PC-3 (cell line): ENCODE measurements at places on chromosomes 6 and 20.

- no peak for DNase-seq
These were observed 6.0 kb downstream of the STMND1 start for GRCh38 chr6:17107863-17108262.

DNA sequence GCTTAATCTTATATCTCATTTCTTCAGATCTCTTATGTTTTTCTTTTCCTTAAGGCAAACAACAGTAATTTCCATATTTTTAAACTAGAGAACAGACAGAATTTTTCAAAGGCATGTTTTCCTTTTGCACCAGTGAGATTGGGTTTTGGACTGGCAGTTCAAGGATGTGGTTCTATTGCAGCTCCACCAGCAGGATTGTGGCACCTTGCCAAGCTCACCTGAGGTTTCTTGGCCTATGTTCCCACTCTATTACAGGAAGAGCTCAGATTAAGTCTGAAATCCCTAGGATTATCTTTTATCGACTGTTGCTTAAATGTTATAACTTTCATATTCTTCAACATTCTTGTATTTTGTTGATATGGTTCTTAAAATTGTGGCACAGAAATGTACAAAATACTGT is 218.9 kb downstream of the PLCB4 start:
- DNase-seq = peak; percentile 14

GRCh38 chr20:43938017-43938655 is 23.5 kb downstream of the TOX2 start:
- no peak for DNase-seq

DNA sequence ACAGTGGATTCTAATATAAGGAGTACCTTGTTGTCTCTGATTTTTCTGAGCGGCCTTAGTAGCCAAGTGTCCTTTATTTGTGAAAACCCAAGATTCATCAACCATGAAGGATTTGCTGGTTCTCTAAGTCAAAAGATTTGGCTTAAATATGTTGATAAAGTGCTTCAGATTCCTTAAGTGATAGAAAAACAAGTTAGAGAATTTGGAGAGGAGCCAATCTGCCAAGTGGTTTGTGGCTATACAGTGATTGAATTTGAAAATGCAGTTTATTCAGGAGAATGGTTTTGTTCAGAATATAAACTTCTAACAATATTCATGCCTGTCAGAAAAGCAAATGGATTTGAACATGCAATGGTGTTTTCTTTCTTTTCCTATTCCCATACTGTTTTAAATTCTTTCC is 54.8 kb downstream of the CAP2 start:
- DNase-seq = no peak

GRCh38 chr20:53287357-53288042 is 306.1 kb downstream of the ZNF217 start:
- DNase-seq = no peak

DNA sequence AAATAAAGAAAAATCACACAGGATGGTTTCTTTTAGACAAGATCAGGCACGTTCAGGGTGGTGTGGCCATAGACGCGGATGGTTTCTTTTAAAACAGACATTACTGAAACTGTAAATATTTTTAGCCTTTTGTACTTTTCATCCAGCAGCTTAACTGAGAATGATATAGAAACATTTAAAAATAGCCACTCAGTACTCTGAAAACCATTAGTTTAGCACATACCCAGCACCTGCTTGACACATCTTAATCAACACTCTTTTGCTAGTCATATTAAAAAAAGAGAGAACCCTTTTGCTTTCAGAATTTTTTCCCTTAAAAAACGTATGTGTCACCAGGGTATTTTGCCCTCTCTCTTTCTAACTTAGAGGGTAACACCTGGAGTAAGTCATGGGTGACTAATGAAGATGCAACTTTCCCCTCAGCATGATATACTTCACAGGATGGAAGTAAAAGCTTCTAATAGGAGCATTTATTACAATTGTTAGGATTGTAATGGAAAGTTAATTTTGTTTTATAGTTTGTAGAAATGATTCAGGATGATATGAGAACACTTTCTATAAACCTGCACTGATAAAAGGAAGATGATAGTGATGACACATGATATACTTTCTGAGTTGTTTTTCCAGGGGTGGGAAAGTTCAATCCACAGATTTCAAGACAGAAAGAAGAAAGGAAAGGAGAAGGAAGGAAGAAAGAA is 45.2 kb downstream of the BACH2 start:
- DNase-seq = no peak

GRCh38 chr6:2562721-2563451 is 187.8 kb downstream of the MYLK4 start:
- no peak for DNase-seq

DNA sequence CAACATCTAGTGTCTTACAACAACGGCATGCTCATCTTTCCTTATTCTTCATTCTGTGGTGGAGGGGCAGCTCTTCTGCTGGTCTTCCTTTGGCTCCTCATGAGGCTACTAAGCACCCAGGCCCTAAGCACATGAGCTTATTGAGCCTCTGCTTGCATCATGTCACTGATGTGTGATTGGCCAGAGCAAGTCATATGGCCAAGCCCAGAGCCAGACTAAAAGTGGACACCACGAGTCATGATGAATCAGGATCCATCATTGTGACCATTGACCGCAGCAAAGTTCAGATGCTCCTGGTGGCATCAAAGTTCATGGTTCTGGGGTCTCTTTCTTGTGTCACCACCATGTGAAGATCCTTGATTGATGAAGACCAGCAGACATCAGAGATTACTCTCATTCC is 192.0 kb upstream of the FOXA2 start:
- no peak for DNase-seq

GRCh38 chr6:14713008-14713960 is 532.6 kb upstream of the JARID2 start:
- peak; percentile 81 for DNase-seq

- no peak for DNase-seq
These were observed 41.7 kb downstream of the RIOK1 start for GRCh38 chr6:7431313-7431673.

DNA sequence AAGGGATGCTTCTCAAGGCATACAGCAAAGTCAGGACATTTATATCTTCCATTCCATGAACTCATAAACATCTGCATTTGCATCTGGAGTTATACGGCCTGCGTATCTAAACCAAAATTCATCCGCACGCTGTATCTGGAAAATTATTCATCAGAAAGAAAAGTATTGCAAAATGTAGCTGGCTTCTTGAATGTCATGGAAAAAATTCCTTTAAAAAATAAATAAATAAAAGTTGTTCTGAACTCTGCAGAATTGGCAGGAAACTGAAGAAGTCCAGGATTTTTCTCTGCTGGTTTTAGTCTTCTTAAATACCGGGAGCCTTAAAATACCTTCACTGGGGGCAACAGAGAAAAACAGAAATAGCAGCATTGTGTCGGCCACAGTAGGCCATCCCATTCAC is 23.7 kb upstream of the FOXF2 start:
- no peak for DNase-seq

DNA sequence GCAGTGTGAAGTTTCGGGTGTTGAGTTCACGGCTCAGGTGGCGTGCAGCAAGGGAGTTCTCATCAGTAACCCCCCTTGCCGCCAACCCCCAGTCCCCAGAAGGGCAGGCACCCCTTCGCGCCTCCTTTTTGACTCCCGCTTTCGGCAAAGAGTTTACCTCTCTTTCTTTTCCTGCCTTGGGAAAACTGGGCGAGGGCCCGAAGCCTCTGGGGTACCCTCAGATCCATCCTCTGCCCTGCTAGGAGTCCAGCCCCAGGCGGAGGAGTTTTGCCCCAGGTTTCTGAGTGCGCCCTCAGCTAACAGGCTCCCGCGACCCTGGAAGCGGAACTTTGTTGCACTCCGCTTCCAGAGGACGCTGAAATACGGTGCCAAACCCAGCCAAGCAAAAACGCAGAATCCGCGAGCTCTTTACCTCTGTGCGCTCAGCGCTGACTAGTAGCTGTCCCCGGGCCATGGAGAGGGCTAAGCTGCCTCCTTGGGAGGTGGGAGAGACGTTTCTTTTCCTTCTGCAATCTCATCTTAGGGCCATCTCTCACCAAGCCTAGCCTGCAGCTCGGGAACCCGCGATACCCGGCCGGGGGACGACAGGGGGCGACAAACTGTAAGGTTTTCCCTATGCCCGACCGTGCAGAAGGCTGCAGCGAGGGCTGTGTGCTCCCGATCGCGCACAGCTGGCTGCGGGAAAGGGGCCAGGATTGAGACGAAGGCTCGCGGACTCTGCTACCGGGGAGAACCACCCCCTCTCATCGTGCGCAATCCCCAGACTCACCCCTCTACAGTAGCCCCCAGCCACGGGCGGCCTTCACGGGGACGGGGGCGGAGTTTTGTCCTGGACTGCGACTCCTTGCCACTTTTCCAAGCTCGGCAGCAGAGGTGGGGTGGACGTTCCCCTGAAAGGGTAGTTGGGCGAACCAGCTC is 2.7 kb upstream of the PAX1 start:
- DNase-seq = no peak

DNA sequence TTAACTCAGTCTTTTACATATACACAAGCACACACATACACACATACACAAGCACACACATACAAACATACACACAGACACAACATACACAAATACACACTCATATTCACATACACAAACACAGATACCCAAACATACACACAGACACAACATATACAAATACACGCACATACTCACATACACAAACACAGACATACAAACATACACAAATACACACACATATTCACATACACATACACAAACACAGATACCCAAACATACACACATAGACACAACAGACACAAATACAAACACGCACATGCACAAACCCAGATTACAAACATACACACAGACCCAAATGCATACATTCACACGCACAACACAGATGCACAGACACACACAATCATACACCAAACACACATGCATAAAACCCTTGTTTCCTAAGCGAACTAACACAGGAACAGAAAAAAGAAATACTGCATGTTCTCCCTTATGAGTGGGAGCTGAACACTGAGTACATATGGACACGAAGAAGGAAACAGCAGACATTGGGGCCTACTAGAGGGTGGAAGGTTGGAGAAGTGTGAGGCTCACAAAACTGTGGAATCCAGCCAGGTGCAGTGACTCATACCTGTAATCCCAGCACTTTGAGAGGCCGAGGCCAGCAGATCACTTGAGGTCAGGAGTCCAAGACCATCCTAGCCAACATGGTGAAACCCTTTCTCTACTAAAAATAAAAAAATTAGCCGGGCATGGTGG is 34.2 kb downstream of the PIM1 start:
- peak; percentile 68 for DNase-seq

- DNase-seq = no peak
These were observed 13.5 kb downstream of the ULBP1 start for GRCh38 chr6:149977221-149977620.

GRCh38 chr6:100456908-100457235 is 7.8 kb downstream of the SIM1 start:
- no peak for DNase-seq

DNA sequence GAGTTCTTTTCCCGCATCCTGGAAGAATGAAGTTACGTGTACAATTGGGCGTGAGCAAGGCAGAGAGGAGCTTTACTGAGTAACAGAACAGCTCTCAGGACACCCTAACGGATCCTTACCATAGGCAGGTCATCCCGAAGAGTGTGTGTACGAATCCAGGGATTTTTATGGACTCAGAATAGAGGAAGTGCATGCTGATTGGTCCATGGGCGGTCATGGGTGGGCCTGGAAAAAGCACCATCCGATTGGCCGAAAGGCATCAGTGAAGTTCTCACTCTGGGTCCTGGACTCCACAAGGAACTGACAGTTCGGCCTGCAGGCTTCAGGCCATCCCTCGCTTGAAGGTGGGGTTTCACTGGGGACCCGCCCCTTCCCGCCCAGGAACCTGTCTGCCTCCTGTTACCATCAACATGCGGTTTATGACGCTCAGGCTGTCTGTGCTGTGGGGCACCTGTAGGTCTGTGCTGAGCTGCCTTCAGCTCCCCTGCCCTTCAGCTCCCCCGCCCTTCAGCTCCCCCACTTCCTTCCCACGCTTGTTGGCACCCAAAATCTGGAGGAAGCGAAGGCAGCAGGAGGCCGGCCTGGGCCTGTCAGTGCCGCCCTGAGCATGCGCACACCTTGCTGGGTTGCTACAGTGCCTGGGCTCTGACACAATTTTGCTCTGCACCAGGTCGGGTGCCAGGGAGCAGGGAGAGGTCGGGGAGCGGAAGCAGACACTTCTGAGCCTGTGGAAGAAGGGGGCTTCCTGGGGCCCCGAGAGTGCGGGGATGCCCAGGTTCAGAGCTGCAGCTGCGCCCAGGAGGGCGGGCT is 57.9 kb upstream of the MANEA start:
- no peak for DNase-seq

DNA sequence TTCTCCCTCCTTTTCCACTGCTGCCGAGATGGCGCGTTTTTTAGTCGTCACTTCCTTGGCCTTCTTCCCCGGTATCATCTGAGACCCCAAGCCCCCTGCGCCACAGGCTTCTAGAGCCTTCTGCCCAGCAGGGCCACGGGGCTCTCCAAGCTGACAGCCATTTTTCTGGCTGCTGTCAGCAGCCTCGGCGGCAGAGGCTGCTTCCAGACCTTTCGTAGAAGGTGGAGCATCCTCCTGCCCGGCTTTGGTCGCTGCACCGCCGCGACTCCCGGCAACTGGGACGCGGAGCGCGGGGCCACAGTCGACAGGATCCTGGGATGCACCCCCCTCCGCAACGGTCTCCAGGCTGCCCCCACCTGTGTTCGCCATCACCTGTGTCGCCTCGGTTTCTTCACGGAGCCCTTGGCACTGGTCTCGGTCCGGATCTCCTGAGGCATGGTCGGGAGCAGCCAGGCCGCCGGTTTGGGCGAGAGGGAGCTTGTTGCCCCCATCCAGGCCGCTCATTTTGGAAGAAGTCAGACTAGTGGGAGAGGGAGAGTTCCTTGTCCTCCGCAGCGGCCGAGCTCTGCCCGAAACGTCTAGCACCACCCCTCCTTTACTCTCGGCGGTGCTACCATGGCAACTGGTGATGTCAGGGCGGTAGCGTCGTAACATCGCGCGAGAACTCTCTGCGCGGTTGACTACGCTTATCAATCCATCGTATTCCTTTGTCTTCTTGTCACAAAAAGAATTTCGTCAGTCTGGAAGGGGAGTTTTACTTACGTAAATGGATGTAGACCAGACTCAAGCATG is at the start of gene TSPYL4:
Gene TSPYL4 (minus strand): TSS at position 571 of the 792 bp plus-strand sequence. CDS start 67 bp downstream, at position 504.
- DNase-seq = peak; percentile 92

- peak; percentile 95 for DNase-seq
These were observed 3.3 kb downstream of the ARHGAP40 start for GRCh38 chr20:38604873-38605303.

DNA sequence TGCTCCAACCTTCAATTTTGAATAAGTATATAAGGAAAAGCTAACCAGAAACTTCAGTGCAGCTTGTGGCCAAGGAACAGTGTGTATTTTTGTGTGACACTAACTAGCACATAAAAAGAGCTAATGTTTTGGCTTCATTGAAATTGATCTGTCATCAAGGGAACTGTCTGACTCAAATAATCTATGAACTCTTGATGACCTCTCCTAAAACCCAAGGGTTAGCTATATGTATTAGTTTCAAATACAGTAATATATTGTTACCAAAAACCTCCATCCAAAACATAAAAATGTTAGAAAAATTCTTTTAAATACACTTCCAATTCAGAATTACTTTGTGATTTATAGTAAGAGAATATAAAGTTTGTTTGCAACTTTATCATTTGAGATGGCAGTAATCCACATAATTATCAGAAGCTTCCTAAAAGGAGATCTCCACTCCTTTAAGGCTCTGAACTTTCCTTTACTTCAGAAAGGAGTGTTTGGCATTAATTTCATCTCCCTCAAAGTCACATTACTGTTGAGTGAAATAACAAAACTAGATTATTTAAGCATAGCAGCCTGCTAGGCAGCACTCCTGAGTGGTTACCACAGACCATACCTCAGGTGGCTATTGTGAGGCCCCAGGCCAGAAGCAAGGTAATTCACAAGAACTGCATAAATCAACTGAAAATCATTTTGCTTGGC is 46.3 kb upstream of the HSF2 start:
- no peak for DNase-seq
